ENCODE measurements at places on chromosomes 1 and 21. TPM values are rescaled to one million over a fixed set of nuclear protein-coding genes. Genes with fewer than 3 reads are reported as not detected.

Gene TGFB2
- 4.9 TPM for polyA plus RNA-seq

Gene CNKSR1
- polyA plus RNA-seq, result 109 TPM

Gene RNF11
- 80.0 TPM for polyA plus RNA-seq

Gene KRTAP12-2
- polyA plus RNA-seq, result not detected

Gene NDUFV3
- 32.8 TPM for polyA plus RNA-seq

Gene CELA2A
- 0.18 TPM for polyA plus RNA-seq

Gene CD1C
- 0.63 TPM for polyA plus RNA-seq

Gene SERPINC1
- 0.54 TPM for polyA plus RNA-seq

Gene SF3B4
- polyA plus RNA-seq, result 57.3 TPM

Gene PPM1J
- polyA plus RNA-seq, result 0.52 TPM

Gene CCT3
- polyA plus RNA-seq, result 215 TPM

Gene ZC3H12A
- 25.4 TPM for polyA plus RNA-seq

Gene KIF14
- polyA plus RNA-seq, result 2.9 TPM

Gene SPRR1A
- not detected for polyA plus RNA-seq

Gene VWA5B1
- 0.40 TPM for polyA plus RNA-seq

Gene CFHR5
- not detected for polyA plus RNA-seq

Gene NTMT2
- polyA plus RNA-seq, result not detected

Gene AMY1B
- polyA plus RNA-seq, result not detected

Gene ACTL8
- polyA plus RNA-seq, result not detected

Gene TRIM17
- 1.3 TPM for polyA plus RNA-seq

Gene C1orf141
- polyA plus RNA-seq, result 0.22 TPM

Gene CYP4Z1
- 0.03 TPM for polyA plus RNA-seq

Gene OR2AK2
- not detected for polyA plus RNA-seq

Gene TMEM69
- 42.7 TPM for polyA plus RNA-seq

Gene PRKAA2
- polyA plus RNA-seq, result 5.3 TPM

Gene KCNT2
- 3.5 TPM for polyA plus RNA-seq

Gene LPAR3
- 1.1 TPM for polyA plus RNA-seq

Gene LCE3E
- not detected for polyA plus RNA-seq

Gene DDAH1
- polyA plus RNA-seq, result 115 TPM

Gene CCDC27
- polyA plus RNA-seq, result 0.03 TPM

Gene KPRP
- polyA plus RNA-seq, result not detected

Gene TMEM125
- 29.7 TPM for polyA plus RNA-seq

Gene CLIC6
- 18.2 TPM for polyA plus RNA-seq

Gene NPL
- polyA plus RNA-seq, result 28.0 TPM

Gene MEGF6
- polyA plus RNA-seq, result 13.8 TPM

Gene C1orf167
- polyA plus RNA-seq, result 0.15 TPM

Gene ALPL
- 1.5 TPM for polyA plus RNA-seq

Gene BGLAP
- polyA plus RNA-seq, result 5.8 TPM

Gene B3GALT2
- 4.9 TPM for polyA plus RNA-seq

Gene TRNP1
- polyA plus RNA-seq, result 16.0 TPM

Gene RAB7B
- polyA plus RNA-seq, result 5.4 TPM

Gene CYB5RL
- 8.2 TPM for polyA plus RNA-seq

Gene SETDB1
- 56.7 TPM for polyA plus RNA-seq

Gene ZNF695
- 1.5 TPM for polyA plus RNA-seq

Gene CA6
- polyA plus RNA-seq, result not detected

Gene PRAMEF6
- not detected for polyA plus RNA-seq

Gene TEDDM1
- polyA plus RNA-seq, result 0.09 TPM

Gene PHACTR4
- polyA plus RNA-seq, result 38.0 TPM

Gene FCRL6
- polyA plus RNA-seq, result 0.69 TPM

Gene KISS1
- polyA plus RNA-seq, result 2.8 TPM
